CD4-positive, alpha-beta T cell treated with Interleukin-4 for 4 hours (primary cell): ENCODE measurements at places on chromosomes 4 and X.
A peak's percentile ranks its signal among the peaks of the same experiment; 100 is the strongest.

DNA sequence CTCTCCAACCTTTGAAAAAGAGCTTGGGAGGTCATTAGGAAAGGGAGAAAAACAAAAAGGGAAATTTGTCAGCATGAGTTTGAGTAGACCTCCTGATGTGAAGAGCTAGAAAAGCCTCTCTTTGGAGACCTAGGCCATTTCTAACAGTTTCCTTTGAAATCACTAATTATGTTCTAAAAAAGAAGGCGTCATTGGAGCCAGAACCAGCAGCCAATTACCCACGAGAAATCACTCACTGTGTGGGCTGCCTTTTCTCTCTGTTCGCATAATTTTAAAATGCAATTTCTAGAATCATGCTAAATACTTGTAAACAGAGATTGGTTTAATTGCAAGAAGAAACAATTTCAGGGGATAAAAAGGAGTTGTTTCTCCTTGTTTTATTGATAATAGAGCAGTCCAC is 246.3 kb upstream of the GATB start:
- no peak for DNase-seq

- DNase-seq = no peak
Observed at GRCh38 chrX:123756320-123756719, 23.5 kb upstream of the THOC2 start.

- DNase-seq = no peak
Observed at GRCh38 chr4:5892323-5893003, 423 bp downstream of the CRMP1 start.

DNA sequence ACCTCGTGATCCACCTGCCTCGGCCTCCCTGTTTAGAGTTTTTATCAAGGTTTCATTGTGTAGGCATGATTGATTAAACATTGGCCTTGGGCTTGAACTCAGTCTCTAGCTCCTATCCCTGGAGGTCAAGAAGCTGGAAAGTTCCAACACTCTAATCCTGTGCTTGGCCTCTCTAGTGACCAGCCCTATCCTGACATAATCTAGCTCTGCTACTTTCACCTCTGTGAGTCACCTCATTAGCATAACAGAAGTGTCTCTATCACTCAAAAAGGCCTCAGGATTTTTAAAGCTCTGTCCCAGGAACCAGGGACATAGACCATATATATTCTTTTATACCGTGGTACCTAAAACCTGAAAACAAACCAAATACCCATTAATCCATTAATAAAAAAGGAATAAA is 377.5 kb downstream of the CENPC start:
- no peak for DNase-seq

- peak; percentile 60 for DNase-seq
Observed at GRCh38 chrX:120302434-120302833, 8.8 kb downstream of the TMEM255A start.

DNA sequence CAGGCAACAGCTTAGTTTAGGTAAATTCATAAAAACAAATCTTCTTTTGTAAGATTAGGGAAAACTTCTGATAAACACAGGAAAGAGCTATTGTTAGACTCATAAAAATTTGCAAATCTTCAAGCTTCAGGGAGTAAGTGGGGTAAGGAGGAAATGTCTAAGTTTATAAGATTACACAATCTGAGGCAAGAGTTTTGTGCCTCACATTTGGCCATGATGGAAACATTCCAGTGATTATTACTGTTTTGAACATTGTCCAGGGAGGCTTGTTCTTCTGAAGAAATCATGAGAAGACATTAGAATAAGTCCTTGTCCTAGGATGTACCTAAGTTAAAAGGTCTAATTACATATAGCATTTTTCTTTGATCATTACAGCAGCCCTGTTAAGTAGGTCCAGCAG is 72.8 kb downstream of the MAOB start:
- DNase-seq = no peak

GRCh38 chrX:101485212-101485949 is at the start of gene ARMCX4:
ARMCX4 (plus strand) TSS chrX:101485456; CDS start chrX:101488590, 3,134 bp downstream.
- DNase-seq = peak; percentile 15

DNA sequence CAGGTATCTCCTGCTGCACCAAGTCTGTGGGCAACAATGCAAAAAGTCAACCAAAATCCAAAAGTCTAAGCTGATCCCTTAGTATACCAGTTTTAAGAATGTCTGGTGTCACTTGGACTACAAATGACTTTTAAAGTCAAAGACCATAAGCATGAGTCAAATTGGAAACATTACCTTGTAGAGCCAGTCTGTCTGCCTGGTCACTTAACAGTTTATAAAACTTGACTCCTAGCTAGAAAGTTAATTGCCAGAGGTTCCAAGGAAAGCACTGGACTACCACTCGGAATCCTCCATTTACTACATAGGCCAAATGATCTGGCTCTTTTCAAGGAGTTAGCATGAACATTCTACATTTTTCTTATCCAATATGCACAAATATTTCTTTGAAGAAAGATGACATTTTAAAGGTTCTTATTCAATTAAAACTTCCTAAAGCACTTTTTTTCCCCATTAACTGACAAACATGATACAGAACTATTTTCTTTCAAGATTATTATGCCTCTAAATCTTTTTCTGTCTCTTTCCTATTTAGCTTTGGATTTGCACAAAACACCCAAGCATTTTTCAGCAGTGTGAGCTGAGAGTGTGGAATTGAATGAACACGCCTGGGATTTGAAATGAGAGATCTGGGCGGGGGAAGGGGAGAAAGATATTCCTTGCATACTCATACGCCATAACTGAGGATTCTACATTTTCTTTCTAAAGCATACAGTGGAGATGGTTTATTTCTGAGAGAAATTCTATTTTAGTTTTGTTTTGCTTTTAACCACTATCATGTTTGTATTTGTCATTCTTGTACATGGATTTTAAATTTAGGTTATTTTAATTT is 188.4 kb downstream of the SHROOM3 start:
- DNase-seq = no peak

DNA sequence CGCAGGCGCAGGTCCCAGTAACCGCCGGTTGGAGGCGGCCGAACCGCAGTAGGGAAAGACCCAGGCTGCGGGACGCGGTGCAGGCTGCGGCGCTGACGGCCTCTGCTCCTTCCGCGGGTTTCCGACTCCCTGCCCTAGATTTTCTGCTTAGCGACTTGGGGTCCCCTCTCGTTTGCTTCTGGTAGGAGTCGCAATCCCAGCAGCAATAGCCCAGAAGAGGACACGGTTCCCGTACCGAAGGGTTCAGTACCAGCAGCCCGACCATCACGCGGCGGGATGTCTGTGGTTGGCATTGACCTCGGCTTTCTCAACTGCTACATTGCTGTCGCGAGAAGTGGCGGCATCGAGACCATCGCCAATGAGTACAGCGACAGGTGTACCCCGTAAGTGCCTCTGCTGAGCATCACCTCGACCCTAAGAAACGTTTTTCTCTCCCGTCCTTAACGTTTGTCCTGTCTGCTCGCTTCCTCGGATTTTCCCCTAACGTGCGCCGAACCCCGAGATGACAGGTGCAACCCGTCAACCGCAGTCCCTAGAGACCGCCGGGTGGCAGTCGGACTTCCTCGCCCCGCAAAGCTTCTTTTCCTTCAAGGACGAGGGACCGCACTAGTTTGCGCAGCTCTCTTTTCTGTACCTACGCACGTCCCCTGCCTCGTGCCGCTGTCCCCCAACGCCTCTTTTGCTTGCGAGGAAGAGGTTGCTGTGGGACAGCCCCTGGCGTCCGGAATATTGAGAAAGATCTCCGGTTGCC is at the start of gene HSPA4L:
HSPA4L (plus strand) TSS at position 48 of the 751 bp plus-strand sequence; CDS start at position 277, 229 bp downstream.
- peak; percentile 22 for DNase-seq

GRCh38 chr4:41410049-41410448 is 127.9 kb upstream of the LIMCH1 start:
- DNase-seq = no peak

GRCh38 chrX:153593811-153594500 is 5.0 kb downstream of the CCNQ start:
- no peak for DNase-seq

DNA sequence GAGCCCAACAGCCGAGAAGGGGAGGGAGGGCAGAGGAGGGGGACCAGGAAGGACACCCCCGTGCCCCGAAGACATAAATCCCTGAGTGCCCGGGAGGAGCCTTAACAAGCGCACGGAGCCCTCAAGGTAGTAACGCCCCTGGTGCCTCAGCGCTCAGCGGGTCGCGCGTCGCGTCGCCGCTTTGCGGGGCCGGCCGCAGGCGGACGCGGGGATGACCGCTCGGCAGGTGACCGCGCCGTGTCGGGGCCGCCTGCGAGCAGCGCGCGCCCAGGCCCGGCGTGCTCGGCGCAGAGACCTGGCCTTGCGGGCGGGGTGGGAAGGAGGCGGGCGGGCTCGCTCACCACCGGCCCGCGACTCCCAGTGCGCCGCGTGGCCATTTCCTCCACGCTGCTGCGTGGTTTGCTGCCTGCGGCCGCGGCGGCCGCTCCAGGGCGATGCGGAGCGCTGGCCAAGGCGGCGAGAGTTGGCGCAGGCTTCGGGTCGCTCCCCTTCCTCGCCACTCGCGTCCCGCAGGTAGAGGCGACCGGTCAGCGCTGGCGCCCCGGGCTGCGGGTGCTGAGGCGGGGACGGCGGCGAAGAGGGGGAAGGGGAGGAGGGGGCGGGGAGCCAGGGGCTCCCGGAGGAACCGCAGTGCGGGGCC is 632 bp downstream of the CCSER1 start:
- DNase-seq = no peak

GRCh38 chrX:37854748-37855147 is 7.4 kb upstream of the DYNLT3 start:
- DNase-seq = no peak

DNA sequence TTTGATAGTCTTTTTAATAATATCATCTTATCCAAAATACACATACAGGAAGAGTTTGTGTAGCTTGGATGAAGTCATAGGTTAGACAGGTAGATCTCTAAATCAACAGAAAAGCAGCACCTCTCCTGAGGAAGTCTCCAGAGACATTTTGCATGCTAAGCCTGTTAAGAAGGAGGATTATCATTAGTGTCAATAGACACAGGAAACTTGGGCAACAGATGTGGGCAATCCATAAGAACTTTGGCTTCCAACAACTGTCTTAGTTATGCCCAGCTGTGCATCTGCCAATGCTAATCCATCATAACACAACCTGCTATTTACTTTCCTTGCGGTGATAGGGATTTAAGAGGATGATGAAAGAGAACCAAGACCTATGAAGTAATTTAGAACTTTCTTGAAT is 1052.6 kb downstream of the RPA4 start:
- no peak for DNase-seq

DNA sequence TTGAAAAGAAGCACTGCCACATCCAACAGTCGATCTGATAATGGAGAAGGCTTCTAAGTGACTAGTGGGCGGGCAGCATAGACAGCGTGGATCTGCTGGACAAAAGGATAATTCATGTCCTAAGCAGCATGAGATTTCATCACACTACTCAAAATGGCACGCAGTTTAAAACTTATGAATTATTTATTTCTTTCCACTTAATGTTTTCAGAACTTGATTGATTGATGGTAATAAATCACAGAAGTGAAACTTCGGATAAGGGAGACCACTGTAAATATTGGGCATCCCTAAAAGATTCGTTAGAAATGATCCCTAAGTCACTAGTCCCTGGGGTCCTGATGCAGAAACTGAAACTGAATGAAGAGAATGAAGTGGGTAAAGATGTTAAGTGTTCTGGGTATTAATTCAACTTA is 93.0 kb upstream of the ANK2 start:
- no peak for DNase-seq

DNA sequence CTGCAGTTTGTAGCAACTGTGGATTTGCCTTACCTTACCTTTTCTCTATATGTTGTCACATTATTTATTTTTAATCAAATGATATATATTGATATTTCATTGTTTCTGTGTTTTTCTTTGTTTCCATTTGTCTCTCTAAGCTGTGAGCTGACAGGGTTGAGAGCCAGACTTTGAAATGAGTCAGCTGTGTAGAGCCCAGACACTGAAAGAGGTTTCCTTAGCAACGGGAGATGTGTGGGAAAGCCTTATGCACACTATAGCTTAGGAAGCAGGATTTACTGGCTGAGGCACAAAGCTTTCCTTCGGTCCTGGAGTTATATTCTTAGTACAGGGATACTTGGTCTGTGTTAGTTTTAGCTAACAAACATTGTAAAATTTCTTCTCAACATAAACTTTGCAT is 192.2 kb downstream of the FGF13 start:
- no peak for DNase-seq

DNA sequence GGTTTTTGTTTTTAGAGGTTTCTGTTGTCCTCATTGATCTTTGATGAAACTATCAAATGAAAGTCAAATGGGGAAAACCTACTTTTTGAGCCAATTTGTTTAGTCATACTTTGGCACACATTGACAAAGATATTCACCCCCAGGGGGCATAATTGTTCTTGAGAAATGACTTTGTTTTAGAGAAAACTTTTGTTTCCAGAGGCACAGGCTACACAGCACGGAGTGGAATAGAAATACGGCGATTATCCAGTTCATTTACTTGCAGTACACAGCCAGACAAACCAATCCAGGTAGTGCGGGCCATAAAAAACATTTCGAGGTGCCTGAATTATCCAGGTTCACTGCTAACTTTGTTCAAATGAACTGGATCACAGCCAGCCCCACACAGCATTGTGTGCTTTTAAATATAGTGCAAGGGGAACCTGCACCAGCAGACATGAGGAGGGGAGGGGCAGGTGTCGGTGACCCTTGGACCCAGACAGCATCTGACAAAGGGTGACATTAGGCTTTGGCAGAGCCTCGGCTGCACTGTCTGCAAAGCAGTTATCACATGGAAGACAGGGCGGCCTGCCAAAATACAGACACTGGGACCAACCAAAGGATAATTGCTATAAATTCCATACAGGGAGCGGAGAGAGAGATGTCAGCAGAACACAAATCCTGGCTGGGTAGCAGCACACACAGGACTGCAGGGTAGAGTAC is 179.6 kb upstream of the NOCT start:
- DNase-seq = no peak

DNA sequence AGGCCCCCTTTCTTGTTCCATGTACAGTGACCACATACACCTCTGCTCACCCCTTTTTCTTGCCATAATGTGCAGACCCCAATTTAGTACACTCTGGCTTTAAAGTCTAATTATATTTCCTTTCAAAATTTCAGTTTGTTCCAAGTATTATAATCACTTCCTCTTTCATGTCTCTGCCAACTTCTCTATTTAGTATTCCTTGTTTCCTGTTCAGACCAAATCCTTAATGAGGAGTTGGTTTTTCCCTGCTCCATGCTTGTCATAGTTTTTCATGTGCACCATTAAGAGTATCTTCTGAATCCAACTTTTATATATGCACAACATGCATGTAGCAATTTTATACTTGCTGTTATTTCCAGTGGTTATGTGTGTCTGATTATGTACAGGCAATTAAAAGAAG is 32.3 kb downstream of the USP53 start:
- no peak for DNase-seq
